ENCODE measurements at places on chromosomes 1 and 21. TPM values are rescaled to one million over a fixed set of nuclear protein-coding genes. Genes with fewer than 3 reads are reported as not detected.

The CD1C gene
- 6.8 TPM for total RNA-seq

DNA sequence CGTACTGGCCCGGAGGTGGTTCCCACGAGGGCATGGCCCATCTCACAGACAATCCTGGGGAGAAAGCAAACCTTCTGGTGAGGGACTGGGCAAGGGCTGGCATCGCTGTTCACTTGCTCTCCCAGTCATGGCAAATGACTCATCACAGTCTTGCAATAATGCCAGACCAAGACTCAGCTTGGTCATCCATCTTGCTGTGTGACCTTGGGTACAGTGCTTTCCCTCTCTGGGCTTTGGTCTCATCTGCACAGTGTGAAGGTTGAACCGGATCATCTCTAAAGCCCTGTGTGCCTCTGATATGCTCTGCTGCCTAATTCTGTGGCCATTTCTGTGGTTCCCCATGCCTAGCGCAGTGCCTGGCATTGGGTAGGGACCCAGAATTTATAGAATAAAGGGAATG is 143.6 kb upstream of the CD34 start:
- DNase-seq = no peak
- peaks cover 49% of the 10 kb centered on the region for H3K36me3 ChIP-seq
- no peaks in the 10 kb centered on the region for H3K4me1 ChIP-seq
- no peak overlapping the region for H3K4me3 ChIP-seq
- no peaks in the 10 kb centered on the region for H3K27me3 ChIP-seq
- no peak overlapping the region for H3K27ac ChIP-seq

- no peak for DNase-seq
- H3K4me3 ChIP-seq = no peak overlapping the region
- peaks cover 2% of the 10 kb centered on the region for H3K36me3 ChIP-seq
- H3K27ac ChIP-seq = no peak overlapping the region
Observed at GRCh38 chr1:235246022-235246948, 81.7 kb downstream of the ARID4B start.

GRCh38 chr1:188249811-188250210 is 1421.1 kb downstream of the PLA2G4A start:
- no peaks in the 10 kb centered on the region for H3K4me1 ChIP-seq
- no peak overlapping the region for H3K4me3 ChIP-seq
- no peaks in the 10 kb centered on the region for H3K27me3 ChIP-seq
- no peak for DNase-seq
- no peaks in the 10 kb centered on the region for H3K36me3 ChIP-seq

DNA sequence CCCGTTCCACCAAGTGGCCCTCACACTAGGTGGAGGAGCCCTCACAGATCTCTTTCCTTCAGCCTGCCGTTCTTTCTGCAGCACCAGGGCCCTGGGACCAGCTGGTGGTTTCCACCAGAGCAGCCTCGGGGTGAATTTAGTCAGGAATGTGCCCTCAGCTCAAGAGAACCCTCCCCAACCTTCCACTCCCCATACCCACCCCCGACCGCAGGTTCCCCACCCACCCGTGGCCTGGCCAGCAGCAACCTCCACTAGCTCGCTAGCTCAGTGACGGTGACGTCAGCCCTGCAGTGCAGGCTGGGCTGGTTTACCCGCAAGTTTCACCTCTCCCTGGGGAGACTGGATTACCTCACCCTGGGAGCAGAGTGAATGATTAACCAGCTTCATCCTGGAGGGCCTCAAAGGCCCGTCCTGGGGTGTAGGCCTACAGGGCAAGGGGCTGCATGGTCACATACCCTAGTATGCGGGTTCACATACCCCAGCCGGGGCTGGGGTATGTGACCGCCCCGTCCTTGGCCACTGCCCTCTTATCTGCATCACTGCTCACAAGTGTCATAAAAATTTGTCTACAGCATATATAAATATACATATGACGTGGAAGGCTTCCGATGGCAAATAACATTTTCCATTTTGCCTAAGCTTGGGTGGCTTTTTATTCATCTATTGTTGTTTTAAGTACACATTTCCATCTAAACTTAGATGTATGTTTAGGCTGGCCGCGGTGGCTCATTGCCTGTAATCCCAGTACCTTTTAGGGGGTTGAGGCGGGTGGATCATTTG is 24.5 kb downstream of the ELF3 start:
- H3K4me1 ChIP-seq = peaks cover 4% of the 10 kb centered on the region
- peak overlapping the region; percentile 74 for H3K27ac ChIP-seq
- no peak overlapping the region for H3K4me3 ChIP-seq
- DNase-seq = peak; percentile 95

- no peak for DNase-seq
- H3K27ac ChIP-seq = no peak overlapping the region
- H3K4me1 ChIP-seq = peaks cover 8% of the 10 kb centered on the region
- H3K4me3 ChIP-seq = no peak overlapping the region
- H3K27me3 ChIP-seq = no peaks in the 10 kb centered on the region
- no peaks in the 10 kb centered on the region for H3K36me3 ChIP-seq
Observed at GRCh38 chr21:41868062-41868710, 11.0 kb downstream of the PRDM15 start.

Data from upper lobe of left lung (tissue), 6 donors.